CD4-positive, CD25-positive, alpha-beta regulatory T cell (primary cell): ENCODE measurements at places on chromosomes 5 and 9. TPM values are rescaled to one million over a fixed set of nuclear protein-coding genes. Genes with fewer than 3 reads are reported as not detected.

DNA sequence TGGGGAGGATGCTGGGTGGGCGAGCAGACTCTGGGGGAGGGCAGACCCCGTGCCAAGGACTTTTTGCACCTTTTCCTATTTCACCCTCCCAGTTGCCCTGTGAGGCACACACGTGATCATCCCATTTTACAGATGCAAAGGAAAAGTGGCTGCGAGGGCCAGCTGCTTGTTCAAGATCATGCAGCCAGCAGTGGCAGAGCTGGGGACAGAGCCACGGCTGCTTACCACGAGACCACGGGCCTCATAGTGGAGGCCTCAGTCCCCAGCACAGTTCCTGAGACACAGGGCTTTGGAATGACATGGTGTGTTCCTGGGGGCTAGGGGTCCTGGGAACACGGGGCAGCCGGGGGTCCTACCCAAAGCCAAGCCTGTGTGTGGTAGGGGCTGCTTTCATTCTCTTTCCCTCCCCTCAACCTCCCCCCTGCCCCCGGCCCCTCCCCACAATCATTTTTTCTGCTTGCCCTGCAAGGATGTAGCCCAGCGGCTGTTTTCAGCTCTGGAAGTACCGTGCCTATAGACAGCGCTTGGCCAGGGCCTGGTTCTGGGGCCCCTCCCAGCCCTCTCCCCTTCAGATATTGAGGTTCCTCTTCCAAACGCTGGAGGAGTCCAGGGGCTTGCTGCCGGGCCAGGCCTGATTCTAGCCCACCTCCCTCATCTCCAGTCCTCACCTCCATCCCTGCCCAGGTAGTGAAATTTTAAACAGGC is 58.5 kb upstream of the IER5L start:
- peaks cover 46% of the 10 kb centered on the region for H3K4me1 ChIP-seq
- H3K4me3 ChIP-seq = peak overlapping the region; percentile 75
- H3K27ac ChIP-seq = peak overlapping the region; percentile 75
- H3K36me3 ChIP-seq = no peaks in the 10 kb centered on the region
- no peaks in the 10 kb centered on the region for H3K27me3 ChIP-seq

GRCh38 chr5:82992646-82993045 is 84.5 kb downstream of the TMEM167A start:
- H3K4me3 ChIP-seq = no peak overlapping the region
- H3K4me1 ChIP-seq = no peaks in the 10 kb centered on the region
- no peak for DNase-seq

DNA sequence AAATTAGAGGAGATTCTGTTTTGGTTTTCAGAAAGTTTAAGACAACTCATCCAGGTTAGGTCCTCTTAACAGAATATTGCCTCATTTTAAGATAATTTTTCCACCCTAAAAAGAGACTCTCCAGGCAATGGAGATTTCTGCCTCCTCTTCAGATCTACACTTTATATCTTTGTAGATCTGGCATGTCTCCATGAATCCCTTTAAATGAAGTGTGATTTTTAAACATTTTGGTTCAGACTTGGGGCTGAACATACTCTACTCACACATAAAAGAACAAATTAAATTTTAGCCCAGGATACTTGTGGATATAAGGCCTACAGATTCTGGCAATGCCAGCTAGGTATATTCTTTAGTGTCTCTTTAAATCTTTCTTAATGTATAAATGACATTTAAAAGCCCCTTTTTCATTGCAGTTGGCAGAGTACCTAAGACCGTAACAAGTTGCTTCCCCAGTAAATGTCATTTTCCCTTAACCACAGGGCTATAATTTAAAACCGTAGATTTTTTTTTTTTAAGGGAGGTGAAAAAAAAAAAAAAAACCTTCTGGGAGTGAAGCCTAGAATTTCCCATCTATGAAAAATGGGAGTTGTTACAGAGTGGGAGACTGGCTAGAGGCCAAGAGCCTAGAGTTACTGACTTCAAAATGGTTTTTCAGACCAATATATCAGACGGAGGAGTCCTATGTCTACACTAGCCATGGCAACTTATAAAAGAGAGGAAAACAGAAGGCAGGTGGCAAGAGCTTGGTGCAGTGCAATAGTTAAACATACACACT is 207.8 kb upstream of the TARS1 start:
- no peaks in the 10 kb centered on the region for H3K36me3 ChIP-seq
- H3K4me3 ChIP-seq = no peak overlapping the region
- H3K4me1 ChIP-seq = no peaks in the 10 kb centered on the region
- no peak overlapping the region for H3K27ac ChIP-seq

- no peak overlapping the region for H3K27ac ChIP-seq
- peaks cover 25% of the 10 kb centered on the region for H3K36me3 ChIP-seq
- no peak overlapping the region for H3K4me3 ChIP-seq
- H3K27me3 ChIP-seq = no peaks in the 10 kb centered on the region
Measured at GRCh38 chr5:111129938-111130337, 37.8 kb downstream of the WDR36 start.

DNA sequence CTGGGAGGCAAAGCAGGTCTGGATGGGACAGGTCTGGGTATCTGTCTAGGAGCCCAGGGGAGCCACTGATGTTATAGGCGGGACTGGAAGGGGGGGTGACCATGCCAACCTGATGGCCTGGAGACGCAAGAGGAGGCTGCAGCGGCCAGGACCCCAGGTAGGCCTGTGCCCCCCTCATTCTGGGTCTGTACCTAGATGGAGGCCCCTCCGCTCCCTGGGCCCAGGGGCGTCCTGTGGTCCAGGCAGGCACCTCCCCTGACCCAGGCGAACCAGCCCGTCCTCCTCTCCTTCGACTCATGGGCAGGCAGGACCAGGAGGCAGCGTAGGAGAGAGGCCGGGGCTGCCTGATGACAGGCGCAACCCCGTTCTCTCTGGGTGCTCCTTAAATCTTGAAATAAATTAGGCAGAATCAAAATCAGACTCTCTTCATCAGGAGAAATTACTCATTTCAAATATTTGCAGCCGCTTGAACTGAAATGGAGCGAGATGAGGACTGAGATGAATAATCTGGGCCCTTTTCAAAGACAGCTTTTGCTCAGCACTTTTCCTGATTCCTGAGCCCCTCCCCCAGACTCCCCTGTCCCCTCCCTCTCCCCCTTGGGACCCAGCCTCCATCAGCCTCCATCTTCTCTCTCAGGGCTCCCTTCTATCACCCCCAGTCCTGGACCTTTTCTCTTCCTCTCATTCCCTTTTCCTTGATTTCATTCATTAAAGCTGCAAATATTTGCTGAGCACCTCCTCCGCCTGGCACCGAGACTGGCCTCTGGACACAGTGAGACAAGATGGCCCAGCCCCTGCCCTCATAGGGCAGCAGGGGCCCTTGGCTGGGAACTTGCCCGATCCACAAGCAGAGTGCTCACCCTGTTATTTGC is 46.8 kb upstream of the IER5L start:
- no peak overlapping the region for H3K27ac ChIP-seq
- H3K4me3 ChIP-seq = no peak overlapping the region
- H3K36me3 ChIP-seq = no peaks in the 10 kb centered on the region
- no peak for DNase-seq
- H3K4me1 ChIP-seq = peaks cover 23% of the 10 kb centered on the region

- no peak overlapping the region for H3K4me3 ChIP-seq
- no peaks in the 10 kb centered on the region for H3K4me1 ChIP-seq
- H3K27ac ChIP-seq = no peak overlapping the region
- peak; percentile 15 for DNase-seq
- peaks cover 11% of the 10 kb centered on the region for H3K27me3 ChIP-seq
Measured at GRCh38 chr9:122498883-122499288, 11.7 kb upstream of the OR1J2 start.

DNA sequence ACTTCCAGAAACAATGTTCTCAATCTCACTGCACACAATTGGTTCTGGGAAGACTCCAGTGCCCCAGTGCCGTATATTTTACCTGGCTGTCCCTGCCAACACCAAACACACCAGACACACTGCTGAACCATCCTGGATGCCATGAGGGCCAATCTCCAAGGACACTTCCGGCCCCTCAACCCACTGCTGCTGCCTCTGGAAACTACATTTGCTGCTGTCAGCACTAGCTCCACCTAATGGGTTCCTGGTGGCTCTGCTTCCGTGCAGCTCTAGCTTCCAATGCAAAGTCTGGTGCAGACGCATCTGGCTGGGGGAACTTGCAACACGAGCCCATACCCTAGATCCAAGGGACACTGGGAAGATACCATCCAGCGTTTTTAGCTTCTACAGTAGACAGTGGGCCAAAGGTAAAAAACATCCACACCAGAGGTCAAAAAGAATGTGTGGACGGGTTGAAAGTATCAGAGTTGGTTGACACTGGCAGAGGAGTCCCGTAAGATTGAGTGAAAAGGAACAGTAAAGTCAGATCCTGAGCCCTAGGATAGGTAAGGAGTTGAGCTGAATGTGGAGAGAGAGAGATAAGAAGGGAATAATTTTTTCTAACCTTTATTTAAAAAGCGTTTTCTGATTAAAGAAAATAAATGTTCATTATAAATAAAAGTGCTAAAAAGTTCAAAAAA is 99.7 kb upstream of the KIF2A start:
- no peak for DNase-seq
- H3K36me3 ChIP-seq = no peaks in the 10 kb centered on the region
- H3K27me3 ChIP-seq = peaks cover 6% of the 10 kb centered on the region

GRCh38 chr5:40672425-40672824 is 7.3 kb upstream of the PTGER4 start:
- H3K4me1 ChIP-seq = peaks cover 51% of the 10 kb centered on the region
- H3K36me3 ChIP-seq = no peaks in the 10 kb centered on the region
- no peak for DNase-seq
- H3K27me3 ChIP-seq = no peaks in the 10 kb centered on the region
- H3K4me3 ChIP-seq = no peak overlapping the region

GRCh38 chr5:126865299-126865698 is 88.4 kb downstream of the LMNB1 start:
- peaks cover 2% of the 10 kb centered on the region for H3K36me3 ChIP-seq
- H3K27me3 ChIP-seq = no peaks in the 10 kb centered on the region
- H3K27ac ChIP-seq = no peak overlapping the region
- DNase-seq = no peak
- H3K4me1 ChIP-seq = peaks cover 12% of the 10 kb centered on the region

C5orf52 gene
- not detected for total RNA-seq

CSF2 gene
- total RNA-seq = not detected

BTNL8 gene
- not detected for total RNA-seq

PRDM9 gene
- total RNA-seq = not detected

MAML1 gene
- total RNA-seq = 39.5 TPM

RORB gene
- total RNA-seq = not detected
